ENCODE measurements at places on chromosomes 1 and 21.

DNA sequence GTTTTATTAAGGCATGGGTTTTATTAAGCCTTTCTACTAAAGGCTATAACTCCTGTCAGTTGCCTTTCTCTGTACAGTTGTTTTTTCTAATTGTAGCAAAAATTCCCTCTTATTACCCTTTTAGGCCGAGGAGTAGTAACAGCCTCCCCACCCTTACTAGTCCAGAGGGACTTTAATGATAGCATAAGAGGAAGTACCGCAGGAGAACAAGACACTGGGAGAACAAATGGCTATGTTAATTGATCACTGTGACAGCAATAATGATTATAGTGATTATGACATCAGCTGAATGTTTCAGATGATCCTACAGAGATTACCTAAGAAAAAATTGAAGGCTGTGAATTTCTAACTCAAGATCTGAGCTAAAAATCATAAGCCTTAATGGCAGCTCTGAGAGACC, 383.0 kb upstream of the PTBP2 start:
- no peak for DNase-seq

DNA sequence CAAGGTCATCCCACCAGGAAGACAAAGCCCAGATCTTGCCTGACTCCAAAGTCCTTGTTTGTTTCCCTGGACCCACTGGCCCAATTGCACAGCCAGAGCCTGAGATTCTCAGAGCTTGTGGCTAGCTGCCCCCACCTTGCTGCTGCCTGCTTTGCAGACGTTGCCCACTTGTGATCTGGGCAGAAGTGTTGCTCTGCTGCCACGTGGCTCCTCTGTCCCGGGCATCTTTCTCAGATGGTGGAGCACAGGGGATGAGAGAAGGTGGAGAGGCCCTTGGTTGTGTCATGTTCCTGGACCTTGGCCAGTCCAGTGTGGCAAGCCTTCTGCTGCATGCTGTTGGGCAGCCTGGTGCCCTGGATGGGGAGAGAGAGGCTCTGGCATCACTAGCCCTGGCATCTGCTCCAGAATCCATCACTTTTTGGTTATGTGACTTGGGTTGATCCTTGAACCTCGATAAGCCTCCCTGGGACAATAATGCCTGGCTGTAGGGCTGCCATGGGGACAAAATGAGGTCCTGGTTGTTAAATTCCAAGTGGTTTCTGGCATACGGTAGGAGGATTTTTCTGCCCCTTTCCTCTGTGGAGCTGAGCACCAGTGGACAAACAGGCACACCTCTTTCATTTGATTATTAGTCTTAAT, 1.5 kb upstream of the NR0B2 start:
- no peak for DNase-seq

- no peak for DNase-seq
Measured at GRCh38 chr1:247415423-247416361, at the start of gene NLRP3. NLRP3 (plus strand) TSS chr1:247416173; CDS start chr1:247418801, 2,628 bp downstream.

DNA sequence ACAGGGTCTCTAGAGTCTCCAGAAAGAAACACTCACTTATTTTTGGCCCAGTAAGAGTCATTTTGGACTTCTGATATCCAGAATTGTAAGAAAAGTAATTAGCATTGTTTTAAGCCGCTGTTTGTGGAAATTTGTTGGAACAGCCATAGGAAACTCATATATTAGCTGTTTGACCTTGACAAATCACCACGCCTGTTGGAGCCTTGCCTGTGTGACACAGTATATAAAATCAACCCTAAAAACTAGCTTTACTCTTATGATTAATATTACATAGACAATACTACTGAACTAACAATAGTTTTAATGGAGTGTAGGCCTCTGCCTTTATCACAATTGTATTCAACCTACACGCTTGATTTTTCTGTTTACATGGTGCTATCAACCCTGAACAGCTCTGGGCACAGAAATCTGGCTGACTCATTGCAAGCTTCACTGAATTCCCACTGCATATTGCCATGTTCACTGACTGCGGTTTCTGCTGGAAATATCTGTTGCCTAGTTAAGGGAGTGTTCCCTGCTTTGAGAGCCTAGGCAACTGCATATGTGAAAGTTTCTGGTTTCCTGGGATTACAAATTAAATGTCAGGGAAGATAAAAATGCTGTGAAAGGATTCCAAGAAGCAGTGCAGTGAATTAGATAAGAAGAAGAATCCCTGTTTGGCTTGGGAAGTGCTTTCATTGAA, 419.5 kb upstream of the DEPDC1 start:
- peak; percentile 81 for DNase-seq
